Calu3 (cell line): ENCODE measurements at places on chromosomes 7 and 10. TPM values are rescaled to one million over a fixed set of nuclear protein-coding genes. Genes with fewer than 3 reads are reported as not detected.

DNA sequence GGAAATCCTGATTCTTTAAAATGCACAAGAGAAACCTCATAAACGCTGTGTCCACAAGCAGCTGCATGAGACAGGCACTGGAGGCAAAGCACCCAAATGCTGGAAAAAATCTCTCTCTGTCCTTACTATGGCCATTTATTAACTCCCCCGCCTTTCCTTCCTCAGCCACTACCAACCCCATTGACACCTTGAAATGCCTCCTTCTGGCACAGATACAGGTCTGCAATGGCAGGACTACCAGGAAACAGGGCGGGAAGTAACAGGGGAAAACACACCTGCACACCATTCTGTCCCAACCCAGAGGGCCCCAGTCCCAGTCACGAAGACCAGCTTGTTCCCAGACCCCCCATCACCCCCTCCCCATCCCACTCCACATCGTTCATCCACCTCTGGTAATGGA is 224.3 kb downstream of the PARD3 start:
- no peak overlapping the region for H3K27ac ChIP-seq
- no peak overlapping the region for H3K4me3 ChIP-seq
- peaks cover 13% of the 10 kb centered on the region for H3K4me1 ChIP-seq
- no peaks in the 10 kb centered on the region for H3K27me3 ChIP-seq
- no peak for DNase-seq

DNA sequence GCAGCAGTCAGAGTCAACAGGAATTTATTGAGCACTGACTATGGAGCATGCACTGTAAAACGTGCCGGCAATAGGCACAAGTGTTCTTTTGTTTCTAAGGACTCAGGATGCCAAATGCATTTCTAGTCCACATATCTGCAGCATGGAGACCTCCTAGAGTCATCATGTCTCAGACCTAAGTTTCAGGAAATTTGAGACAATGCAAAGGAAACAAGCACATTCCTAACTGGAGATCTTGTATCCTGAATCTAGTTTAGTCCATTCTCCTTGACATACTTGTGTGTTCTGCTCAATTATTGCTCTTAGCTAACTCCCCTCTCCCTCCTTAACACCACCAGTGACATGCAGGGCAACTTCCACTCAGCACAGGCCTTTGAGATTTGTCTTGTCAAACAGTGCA is 173.2 kb downstream of the ZNF438 start:
- H3K27me3 ChIP-seq: no peaks in the 10 kb centered on the region
- no peak overlapping the region for H3K27ac ChIP-seq
- H3K4me1 ChIP-seq: no peaks in the 10 kb centered on the region
- no peak for DNase-seq

The DPYSL4 gene
- 0.17 TPM in 1 of 2 replicates, not detected in the other for total RNA-seq

DNA sequence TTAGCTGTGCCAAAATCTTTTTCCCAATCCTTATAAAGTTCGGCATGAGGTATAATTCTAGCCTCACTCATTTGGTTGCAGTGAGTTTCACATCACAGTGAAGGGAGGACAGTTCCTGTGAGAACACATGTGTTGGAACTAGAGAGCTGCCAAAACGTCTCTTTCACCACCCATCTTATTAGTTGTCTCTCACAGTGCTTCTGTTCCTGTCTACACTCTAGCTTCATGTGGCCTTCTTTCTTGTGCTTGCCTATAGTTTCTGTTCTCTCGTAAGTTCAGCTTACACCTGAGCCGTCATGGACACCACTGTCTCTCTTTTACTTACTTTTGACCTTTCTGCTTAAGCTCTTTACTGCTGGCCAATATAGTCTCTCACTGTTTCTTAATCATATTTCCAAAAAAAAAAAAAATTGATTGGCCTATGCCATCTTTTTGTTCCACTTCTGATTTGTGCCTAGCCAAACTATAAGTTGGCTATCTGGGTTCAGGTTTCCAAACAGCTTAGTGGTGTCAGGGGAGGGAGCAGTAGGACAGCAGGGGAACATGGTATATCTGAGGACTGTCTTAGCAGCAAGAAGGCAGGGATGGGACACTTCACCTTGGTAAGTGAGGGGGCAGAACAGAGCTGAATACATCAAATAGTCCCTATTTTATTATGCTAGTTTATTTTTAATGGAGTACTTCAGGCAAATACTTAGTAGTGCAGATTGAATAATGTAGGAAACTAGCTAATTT is 38.0 kb downstream of the ZNRF2 start:
- peak overlapping the region; percentile 64 for H3K27ac ChIP-seq
- H3K36me3 ChIP-seq: peaks cover 9% of the 10 kb centered on the region
- H3K4me3 ChIP-seq: peak overlapping the region; percentile 64
- DNase-seq: no peak
- no peaks in the 10 kb centered on the region for H3K27me3 ChIP-seq

GRCh38 chr10:104262055-104262454 is 6.9 kb upstream of the GSTO2 start:
- peaks cover 17% of the 10 kb centered on the region for H3K36me3 ChIP-seq
- H3K27me3 ChIP-seq: no peaks in the 10 kb centered on the region
- DNase-seq: no peak
- peaks cover 34% of the 10 kb centered on the region for H3K4me1 ChIP-seq
- H3K4me3 ChIP-seq: no peak overlapping the region

DNA sequence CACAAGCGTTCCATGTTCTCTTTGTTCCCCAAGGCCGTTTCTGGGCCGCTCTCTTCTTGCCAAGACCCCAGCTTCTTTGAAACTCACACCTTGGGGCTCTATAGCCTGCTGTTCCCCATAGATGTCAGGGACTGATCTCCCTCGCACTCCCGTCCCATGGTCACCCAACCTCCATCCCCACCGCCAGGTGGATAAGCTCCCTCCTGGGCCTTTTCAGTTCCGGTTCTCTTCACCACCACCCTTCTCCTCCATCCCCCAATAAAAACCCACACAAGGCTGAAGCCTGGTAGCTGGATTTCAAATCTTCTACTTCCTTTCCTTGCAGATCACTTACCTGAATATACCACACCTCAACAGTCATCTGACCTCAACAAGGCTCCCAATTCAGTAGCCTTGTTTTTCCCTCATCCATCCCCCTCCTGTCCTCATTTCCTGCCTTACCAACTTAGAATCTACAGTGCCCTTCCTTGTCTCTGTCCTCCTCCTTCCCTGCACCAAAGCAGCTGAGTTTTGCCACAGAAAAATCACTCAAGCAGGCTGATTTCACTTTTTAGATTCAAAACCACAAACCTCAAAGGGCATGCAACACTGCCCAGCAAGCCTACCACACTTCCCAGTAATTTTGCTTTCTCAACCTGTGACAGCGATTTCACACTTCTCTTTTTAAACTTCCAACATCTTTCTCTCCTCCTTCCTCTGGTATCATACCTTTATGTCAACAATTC is 7.7 kb downstream of the SLC37A3 start:
- H3K27ac ChIP-seq: no peak overlapping the region
- H3K36me3 ChIP-seq: peaks cover 6% of the 10 kb centered on the region
- no peak overlapping the region for H3K4me3 ChIP-seq
- H3K27me3 ChIP-seq: no peaks in the 10 kb centered on the region
- no peaks in the 10 kb centered on the region for H3K4me1 ChIP-seq

The CNNM1 gene
- total RNA-seq: 5.8 and 6.3 TPM in 2 replicates

GRCh38 chr7:110870926-110871325 is 220.0 kb upstream of the LRRN3 start:
- DNase-seq: no peak
- H3K27me3 ChIP-seq: no peaks in the 10 kb centered on the region
- no peaks in the 10 kb centered on the region for H3K36me3 ChIP-seq
- no peak overlapping the region for H3K27ac ChIP-seq
- no peaks in the 10 kb centered on the region for H3K4me1 ChIP-seq

- no peaks in the 10 kb centered on the region for H3K4me1 ChIP-seq
- no peaks in the 10 kb centered on the region for H3K27me3 ChIP-seq
Observed at GRCh38 chr10:43202224-43202656, 64.0 kb downstream of the CSGALNACT2 start.

GRCh38 chr10:77007834-77008233 is 629.8 kb downstream of the KCNMA1 start:
- no peak overlapping the region for H3K27ac ChIP-seq
- H3K36me3 ChIP-seq: no peaks in the 10 kb centered on the region
- no peak overlapping the region for H3K4me3 ChIP-seq
- no peak for DNase-seq

DNA sequence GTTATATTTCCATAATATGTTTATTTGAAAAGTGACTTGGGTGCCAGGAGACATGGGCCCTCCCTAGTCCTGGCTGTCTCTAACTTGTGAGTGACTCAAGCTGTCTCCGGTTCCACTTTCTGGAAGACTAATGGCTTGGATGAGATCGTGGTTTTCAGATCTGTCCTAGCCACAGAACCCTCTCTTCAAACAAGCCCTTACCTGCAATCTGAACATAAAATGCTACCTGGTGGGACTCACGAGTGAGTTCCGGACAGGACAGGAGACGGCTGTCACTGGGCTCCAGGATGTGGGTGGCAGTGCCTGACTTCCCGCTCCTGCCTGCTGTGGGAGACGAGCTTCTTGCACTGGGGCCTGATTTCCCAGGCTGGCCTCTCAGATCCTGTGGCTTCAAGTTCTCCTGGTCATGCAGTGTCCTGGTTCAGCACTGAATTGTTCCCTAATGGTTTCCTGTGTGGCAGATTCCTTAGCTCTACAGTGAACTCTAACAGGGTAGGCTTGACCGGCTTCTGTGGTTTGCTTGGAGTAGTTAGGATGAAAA is 26.0 kb upstream of the PFKFB3 start:
- no peak overlapping the region for H3K4me3 ChIP-seq
- no peak overlapping the region for H3K27ac ChIP-seq
- peaks cover 8% of the 10 kb centered on the region for H3K4me1 ChIP-seq
- no peak for DNase-seq
- H3K36me3 ChIP-seq: peaks cover 16% of the 10 kb centered on the region

The ANKRD61 gene
- 0.47 and 0.59 TPM in 2 replicates for total RNA-seq

DNA sequence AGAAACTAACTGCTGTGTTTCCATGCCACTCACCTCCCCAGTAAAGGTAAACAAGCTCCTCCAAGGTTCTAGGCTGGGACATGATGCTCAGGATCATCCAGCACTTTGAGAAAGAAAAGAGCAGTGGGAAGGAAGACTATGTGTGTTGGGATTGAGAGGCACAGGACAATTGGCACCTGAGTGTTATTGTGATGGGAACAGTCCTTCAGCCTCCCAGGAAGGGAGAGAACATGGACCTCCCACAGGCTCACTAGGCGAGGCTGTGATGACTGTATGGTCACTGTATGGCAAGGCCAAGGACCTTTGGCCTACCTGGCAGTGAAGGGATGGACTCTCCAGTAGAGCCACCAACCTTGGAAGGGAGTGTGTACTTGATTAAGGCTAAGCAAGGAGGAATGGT is 123.2 kb upstream of the UNC5B start:
- H3K4me3 ChIP-seq: no peak overlapping the region
- H3K4me1 ChIP-seq: no peaks in the 10 kb centered on the region
- H3K27ac ChIP-seq: no peak overlapping the region

GRCh38 chr7:148286150-148286549 is 304.4 kb upstream of the C7orf33 start:
- no peak overlapping the region for H3K27ac ChIP-seq
- peaks cover 14% of the 10 kb centered on the region for H3K27me3 ChIP-seq
- no peaks in the 10 kb centered on the region for H3K4me1 ChIP-seq
- no peak overlapping the region for H3K4me3 ChIP-seq

- H3K27ac ChIP-seq: peak overlapping the region; percentile 99
- no peak for DNase-seq
- H3K4me1 ChIP-seq: peaks cover 58% of the 10 kb centered on the region
- no peaks in the 10 kb centered on the region for H3K27me3 ChIP-seq
- peaks cover 19% of the 10 kb centered on the region for H3K36me3 ChIP-seq
Observed at GRCh38 chr7:46933596-46933995, 648.3 kb downstream of the TNS3 start.
